ENCODE measurements at places on chromosomes 5 and 9.

GRCh38 chr5:2752059-2752820 is 763 bp upstream of the IRX2 start:
- DNase-seq, result no peak

DNA sequence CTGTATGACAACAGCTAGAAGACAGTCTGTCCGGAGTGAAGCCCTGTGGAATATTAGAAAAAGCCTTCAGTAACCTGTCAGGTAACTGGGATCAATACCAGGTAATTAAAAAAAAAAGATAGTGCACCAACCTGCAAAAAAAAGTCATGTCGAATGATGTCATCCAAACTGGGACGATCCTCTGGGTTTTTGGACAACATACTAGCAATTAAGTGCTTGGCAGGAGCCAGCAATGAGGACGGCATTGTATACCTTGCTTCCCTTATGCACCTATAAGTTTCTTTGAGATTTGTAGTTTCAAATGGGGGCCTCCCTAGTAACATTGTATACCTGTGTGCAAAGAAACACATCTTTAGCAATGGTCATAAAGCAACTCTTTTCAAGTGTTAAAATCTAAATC is 2.8 kb downstream of the PLK2 start:
- DNase-seq, result no peak

GRCh38 chr9:77251050-77251449 is 73.7 kb downstream of the VPS13A start:
- no peak for DNase-seq

DNA sequence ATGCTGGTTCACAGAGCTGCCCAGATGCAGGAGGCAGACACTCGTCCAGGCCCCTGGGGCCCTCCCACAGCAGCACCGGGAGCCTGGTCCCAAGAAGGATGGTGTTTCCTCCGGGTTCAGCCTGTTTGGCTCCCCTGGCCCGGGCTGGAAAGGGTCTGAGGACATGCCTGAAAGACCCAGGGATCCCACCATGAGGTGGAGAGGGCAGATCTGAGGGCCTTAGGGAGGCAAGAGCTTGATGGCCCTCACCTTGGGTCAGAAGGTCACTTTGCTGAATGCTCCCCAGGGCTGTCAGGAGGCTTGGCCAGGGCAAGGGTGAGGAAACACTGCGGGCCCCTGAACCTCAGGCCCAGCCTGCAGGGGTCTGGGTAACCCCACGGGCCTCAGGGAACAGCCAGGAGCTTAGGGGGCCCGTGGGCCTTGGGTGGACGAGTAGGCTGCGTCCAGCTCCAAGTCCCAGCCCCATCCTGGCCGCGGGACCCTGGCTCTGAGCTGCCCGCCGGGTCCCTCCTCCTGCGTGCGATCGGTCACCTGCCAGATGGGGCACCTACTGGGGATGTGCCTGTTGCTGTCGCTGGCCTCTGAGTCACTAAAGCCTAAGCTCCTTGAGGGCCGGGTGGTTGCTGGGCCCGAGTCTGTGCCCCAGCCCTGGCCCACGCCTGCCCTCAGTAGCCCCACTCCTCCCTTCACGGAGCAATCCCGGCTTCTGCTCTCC is 106.2 kb downstream of the ZNF354C start:
- no peak for DNase-seq

DNA sequence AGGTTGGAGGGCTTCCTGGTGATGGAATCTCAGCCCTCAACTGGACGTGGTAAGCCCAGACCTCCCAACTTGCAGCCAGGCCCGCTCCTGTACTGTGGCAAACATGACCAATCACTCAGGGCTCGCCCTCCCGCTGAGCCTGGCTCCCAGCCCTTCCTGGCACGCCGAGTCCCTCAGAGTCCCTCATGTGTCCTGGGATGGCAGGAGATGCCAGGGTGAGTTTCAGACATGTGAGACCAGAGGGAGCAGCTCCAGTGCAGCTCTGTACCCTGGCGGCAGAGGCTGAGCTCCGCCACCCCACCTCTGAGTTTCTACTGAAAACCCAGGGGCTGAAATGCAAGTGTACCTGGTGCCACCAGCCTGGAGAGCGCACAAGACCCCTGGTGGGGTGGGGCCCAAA is 42.0 kb upstream of the RXRA start:
- no peak for DNase-seq
